GM13976 (cell line): ENCODE measurements at places on chromosomes 13 and 19.

DNA sequence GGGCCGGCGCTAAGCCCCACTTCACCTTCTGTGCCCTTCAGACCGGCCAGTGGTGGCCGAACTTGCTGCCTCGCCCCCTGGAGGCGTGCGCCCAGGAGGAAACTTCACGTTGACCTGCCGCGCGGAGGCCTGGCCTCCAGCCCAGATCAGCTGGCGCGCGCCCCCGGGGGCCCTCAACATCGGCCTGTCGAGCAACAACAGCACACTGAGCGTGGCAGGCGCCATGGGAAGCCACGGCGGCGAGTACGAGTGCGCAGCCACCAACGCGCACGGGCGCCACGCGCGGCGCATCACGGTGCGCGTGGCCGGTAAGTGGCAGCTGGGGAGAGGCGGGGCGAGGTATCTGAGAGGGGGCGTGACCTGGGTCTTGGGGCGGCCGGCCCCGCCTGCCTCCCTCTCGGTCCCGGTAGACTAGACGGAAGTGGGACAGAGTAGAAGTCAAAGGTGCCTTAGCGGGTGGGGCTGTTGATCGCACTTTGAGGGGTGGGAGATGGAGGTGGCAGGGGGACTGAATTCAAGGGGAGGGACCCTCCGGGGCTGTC, 5.6 kb downstream of the ICAM5 start:
- DNase-seq, result peak; percentile 88

DNA sequence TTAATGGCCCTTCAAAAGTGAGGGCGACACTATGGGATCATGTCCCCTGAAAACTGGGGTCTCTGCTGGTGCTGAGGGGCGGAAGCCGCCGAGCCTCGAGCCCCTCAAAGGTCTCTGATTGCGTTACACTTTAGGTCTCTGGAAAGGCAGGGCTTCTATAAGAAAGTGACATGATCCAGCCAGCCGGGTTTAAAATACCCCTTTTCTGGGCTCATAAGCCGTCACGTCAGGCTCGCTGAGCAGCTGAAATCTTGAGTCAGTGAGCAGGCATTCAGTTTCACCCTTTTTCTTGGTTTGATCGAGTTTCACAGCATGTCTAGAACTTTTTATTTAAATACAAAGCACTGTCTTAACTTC, 600 bp upstream of the HMGB1 start:
- peak; percentile 37 for DNase-seq

- no peak for DNase-seq
Measured at GRCh38 chr13:105725887-105726286, 809.6 kb downstream of the EFNB2 start.

GRCh38 chr19:11674067-11674492, 64.7 kb downstream of the ZNF823 start:
- DNase-seq, result no peak

- DNase-seq, result peak; percentile 52
Measured at GRCh38 chr19:51552996-51553725, 17.9 kb upstream of the ZNF175 start.
